ENCODE measurements at places on chromosomes 2 and 18.

DNA sequence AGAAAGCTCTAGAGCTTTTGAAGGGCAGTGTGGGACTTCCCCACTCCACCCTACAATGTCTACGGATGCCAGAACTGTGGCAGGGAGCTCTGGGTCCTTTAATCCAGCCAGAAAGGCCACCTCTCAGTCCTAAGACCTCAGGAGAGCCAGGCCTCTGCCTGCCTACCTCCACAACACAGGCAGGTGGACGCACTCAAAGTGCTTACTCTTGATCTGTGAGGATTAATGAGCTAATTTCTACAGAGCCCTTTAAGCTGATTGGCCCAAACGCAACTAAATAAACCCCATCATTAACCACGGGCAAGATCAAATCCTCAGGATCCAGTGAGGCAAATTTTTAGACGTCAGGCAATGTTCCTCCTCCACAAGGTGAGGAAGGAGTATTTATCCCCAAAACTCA is 8.1 kb downstream of the STK39 start:
- H3K27me3 ChIP-seq = no peaks in the 10 kb centered on the region
- H3K27ac ChIP-seq = no peak overlapping the region
- peaks cover 10% of the 10 kb centered on the region for H3K36me3 ChIP-seq
- H3K4me3 ChIP-seq = no peak overlapping the region
- DNase-seq = no peak

DNA sequence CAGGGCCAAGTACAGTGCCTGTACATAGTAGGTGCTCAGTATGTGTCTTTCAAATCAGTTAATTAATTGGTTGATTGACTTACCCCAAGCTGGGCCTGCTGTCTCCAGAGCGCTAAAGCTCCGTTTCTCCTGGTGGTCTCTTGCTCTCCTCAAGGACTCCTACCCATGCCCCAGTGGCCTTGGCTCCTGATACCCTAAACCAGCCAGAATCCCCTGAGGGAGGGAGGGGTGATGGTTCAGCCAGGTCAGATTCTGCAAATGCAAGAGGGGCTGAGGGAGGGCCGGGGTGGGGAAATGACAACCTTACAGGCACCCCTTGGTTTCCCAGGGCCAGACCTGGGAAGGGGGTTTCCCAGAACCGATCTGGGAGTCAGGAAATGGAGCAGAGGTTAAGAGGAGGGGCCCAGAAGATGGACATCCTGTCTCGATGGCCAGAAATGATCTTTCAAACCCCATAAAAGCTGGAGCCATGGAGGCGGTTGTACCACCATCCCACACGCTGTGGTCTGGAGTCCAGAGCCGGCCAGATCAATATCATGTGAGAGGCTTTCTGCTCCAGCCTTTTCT is 209.1 kb downstream of the TNS1 start:
- H3K27me3 ChIP-seq = peaks cover 5% of the 10 kb centered on the region
- H3K27ac ChIP-seq = 0 out of 2 replicates have a peak overlapping the region, but pooled peaks have one; percentile 14
- H3K4me3 ChIP-seq = no peak overlapping the region
- no peak for DNase-seq
- H3K36me3 ChIP-seq = peaks cover 9% of the 10 kb centered on the region

GRCh38 chr2:128448331-128449225 is 129.9 kb upstream of the HS6ST1 start:
- H3K4me3 ChIP-seq = no peak overlapping the region
- no peaks in the 10 kb centered on the region for H3K4me1 ChIP-seq
- peaks cover 20% of the 10 kb centered on the region for H3K27me3 ChIP-seq
- H3K27ac ChIP-seq = no peak overlapping the region
- no peak for DNase-seq

DNA sequence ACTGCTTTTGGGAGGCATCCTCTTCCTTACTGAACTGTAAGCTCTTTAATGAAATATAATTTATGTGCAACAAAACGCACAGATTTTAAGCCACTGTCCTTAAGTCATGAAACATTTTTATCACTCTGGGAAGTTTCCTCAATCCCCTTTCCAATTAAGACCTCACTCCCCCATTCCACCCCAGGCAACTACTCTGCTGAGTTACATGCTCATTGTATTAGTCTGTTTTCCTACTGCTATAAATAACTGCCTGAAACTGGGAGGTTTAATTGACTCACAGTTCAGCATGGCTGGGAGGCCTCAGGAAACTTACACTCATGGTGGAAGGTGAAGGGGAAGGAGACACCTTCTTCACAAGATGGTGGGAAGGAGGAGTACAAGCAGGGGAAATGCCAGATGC is 46.5 kb upstream of the KCNE4 start:
- peaks cover 25% of the 10 kb centered on the region for H3K36me3 ChIP-seq
- peak; percentile 24 for DNase-seq
- H3K27ac ChIP-seq = peak overlapping the region; percentile 71

DNA sequence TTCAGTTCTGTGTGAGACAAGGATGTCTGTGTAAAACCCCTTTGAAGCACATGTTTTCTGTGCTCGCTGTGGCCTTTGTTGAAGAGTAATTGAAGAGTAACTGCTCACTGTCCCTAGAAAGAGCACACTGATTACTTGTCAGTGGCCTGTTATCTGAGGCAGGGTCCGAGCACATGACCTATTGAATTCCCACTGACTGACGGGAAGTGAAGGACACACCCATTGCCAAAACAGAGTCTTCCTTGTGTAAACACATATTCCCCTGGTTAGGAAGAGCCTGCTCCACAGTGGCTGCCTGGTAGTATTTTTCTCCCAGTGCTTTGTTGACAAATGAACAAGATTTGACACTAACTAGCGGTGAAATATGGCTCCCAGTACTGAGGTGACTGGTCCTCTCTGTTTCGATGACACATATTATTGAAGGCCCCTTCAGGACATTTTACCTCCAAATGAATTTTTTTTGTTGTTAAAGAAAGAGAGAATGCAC is 148.5 kb upstream of the GYPC start:
- H3K36me3 ChIP-seq = no peaks in the 10 kb centered on the region
- no peak for DNase-seq
- H3K4me1 ChIP-seq = no peaks in the 10 kb centered on the region
- no peak overlapping the region for H3K27ac ChIP-seq

DNA sequence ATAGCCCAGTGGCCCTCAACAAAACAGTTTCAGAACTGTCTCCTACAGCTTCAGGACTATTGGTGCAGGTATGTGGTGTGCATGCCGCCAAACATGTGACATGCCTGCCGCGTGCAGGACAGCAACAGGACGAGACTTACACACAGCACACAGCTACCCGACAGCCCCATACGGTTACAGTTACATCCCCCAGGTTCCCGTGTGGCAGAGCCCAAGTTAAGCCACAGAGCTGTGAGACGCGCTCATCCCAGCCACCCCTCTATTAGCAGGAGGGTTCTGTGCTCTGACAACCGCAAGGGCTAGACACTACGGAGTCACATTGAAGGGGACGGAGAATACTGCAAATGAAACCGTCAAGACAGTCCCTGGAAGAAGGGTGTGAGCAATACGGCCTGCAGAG is 16.4 kb upstream of the TUBB6 start:
- no peak for DNase-seq
- H3K27ac ChIP-seq = no peak overlapping the region
- peaks cover 49% of the 10 kb centered on the region for H3K4me1 ChIP-seq
- no peaks in the 10 kb centered on the region for H3K36me3 ChIP-seq
- H3K4me3 ChIP-seq = no peak overlapping the region

DNA sequence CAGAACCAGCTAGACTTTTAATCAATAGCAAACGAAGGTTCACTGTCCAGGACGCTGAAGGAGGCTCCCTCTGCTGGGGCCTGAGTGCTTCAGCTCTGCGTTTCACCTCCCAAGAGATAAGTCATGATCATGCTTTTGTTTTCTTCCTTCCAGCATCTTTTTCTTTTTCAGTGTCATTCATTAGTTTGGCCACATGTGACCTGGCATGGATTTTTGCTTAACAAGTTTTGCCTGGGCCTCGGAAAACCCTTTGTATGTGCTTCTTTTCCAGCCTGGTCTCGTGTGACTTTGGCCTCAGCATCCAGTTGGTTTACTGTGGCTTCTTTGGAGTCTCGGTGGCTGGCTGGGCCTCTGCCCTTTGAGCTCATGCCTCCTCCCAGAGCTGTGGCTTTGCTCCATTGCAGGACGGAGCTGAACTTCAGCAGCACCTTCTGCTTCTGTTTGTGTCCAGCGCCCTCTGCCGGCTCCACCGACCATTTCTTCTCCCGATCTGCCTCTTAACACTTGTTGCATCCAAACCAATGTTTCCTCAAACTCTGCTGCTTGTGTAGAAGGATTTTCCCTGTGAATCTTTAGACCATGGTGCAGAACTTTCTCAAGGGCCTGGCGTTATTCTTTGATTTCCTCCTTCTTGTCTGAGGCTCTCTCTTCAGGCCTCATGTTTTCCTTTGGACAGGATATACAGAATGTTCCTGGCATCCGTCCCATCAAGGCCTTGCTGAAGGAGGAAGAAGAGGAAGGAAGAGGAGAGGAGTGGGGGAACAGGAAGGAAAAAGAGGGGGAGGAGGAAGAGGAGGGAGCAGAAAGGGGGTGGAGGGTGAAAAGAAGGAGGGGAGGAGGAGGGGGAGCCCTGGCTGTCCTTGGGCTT is 23.6 kb upstream of the HES6 start:
- DNase-seq = peak; percentile 90
- H3K4me1 ChIP-seq = peaks cover 22% of the 10 kb centered on the region
- H3K27me3 ChIP-seq = no peaks in the 10 kb centered on the region
- H3K27ac ChIP-seq = peak overlapping the region; percentile 88
- no peaks in the 10 kb centered on the region for H3K36me3 ChIP-seq
- peak overlapping the region; percentile 50 for H3K4me3 ChIP-seq

DNA sequence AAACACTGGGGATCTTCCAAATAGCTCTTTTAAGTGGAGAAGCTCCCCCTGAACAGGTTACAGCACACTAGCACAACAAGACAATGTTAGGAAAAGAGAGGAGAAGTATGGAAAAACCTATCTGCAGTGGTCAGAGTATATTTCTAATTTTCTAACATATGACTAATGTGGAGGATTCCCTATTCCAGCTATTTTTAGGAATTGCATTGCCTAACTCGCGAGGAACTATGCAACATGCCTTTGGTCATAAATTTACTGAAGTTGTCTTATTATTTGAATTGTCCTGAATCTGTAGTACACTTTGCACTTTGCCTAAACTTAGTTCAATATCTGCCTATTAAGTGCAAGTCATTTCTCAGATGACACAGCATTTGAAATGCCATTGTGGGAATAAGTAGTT is 381.4 kb downstream of the CCDC85A start:
- peak overlapping the region; percentile 41 for H3K4me3 ChIP-seq
- peak overlapping the region; percentile 62 for H3K27ac ChIP-seq
- peak; percentile 42 for DNase-seq

DNA sequence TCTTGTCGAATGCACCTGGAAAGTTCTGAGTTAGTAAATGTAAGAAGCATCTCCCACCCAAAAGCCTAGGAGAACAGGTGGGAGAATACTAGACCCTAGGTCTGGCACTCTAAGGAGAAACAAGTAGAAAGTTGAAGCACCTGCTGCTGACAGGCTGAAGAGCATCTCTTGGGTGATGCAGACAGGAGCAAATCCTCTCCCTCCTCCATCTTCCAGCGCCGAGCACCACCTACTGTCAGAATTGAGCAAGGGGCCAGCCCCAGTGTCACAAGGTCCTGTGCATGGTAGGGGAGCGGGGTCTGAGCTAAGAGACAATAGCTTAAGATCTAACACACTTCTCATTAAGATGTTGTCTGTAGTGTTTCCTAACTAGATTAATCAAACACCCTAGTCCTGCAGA is 52.9 kb downstream of the HK2 start:
- H3K4me1 ChIP-seq = peaks cover 70% of the 10 kb centered on the region
- H3K27me3 ChIP-seq = peaks cover 7% of the 10 kb centered on the region
- H3K4me3 ChIP-seq = peak overlapping the region; percentile 66
- peaks cover 79% of the 10 kb centered on the region for H3K36me3 ChIP-seq

DNA sequence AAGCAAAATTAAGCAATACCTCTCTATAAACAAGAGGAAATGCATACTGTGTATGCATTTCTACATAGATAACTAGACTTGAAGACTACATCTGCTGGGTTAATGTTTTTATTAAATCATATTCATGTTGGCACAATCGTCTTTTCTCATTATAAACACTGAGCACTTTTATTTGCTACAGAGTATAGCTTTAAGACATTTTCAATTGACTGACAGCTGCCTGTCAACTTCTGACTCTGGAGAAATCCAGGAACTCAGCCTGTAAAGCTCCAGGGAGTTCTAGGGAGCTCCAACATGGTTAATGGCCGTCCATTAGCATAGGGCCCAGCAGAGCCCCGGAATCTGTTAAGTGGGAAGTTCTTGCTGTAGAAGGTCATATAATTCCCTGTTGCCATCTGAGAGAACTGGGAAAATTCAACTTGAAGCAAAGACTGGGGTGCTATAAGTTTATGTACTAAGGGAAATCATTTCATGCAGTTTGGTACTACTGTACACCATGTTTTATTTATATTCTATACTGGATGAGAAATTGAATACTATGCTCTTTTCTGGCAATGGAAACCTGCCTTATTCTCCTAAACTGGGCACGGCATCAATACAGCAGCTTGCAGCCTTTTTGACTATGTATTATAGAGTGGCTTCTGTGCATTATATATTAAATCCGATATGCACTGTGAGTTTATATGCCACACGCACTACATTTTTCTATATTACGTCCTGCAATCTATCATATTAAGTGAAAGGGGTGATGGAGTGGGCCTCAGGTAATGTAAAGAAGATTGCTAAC is 243.5 kb upstream of the ZNF521 start:
- peaks cover 3% of the 10 kb centered on the region for H3K27me3 ChIP-seq
- H3K4me1 ChIP-seq = peaks cover 12% of the 10 kb centered on the region
- no peak overlapping the region for H3K4me3 ChIP-seq

- H3K4me1 ChIP-seq = peaks cover 5% of the 10 kb centered on the region
- H3K27ac ChIP-seq = no peak overlapping the region
- peaks cover 44% of the 10 kb centered on the region for H3K27me3 ChIP-seq
- H3K36me3 ChIP-seq = no peaks in the 10 kb centered on the region
- DNase-seq = no peak
- no peak overlapping the region for H3K4me3 ChIP-seq
Observed at GRCh38 chr2:11656671-11657101, 13.3 kb downstream of the NTSR2 start.

GRCh38 chr2:12718015-12718671 is 1.4 kb downstream of the TRIB2 start:
- peaks cover 69% of the 10 kb centered on the region for H3K4me1 ChIP-seq
- peaks cover 22% of the 10 kb centered on the region for H3K36me3 ChIP-seq
- H3K27me3 ChIP-seq = peaks cover 3% of the 10 kb centered on the region
- peak overlapping the region; percentile 98 for H3K4me3 ChIP-seq
- peak overlapping the region; percentile 91 for H3K27ac ChIP-seq

- no peak for DNase-seq
- no peaks in the 10 kb centered on the region for H3K36me3 ChIP-seq
- no peak overlapping the region for H3K27ac ChIP-seq
- H3K27me3 ChIP-seq = peaks cover 55% of the 10 kb centered on the region
- H3K4me1 ChIP-seq = peaks cover 7% of the 10 kb centered on the region
Observed at GRCh38 chr2:11566383-11566782, 32.5 kb downstream of the GREB1 start.

Data from HFFc6 (cell line).